ENCODE measurements at places on chromosomes 1 and 21. TPM values are rescaled to one million over a fixed set of nuclear protein-coding genes. Genes with fewer than 3 reads are reported as not detected.

The CTSS gene
- total RNA-seq = 116 TPM

The TNFAIP8L2 gene
- total RNA-seq = not detected

The USH2A gene
- total RNA-seq = not detected

The ADGRB2 gene
- total RNA-seq = 0.16 TPM

The SYCP1 gene
- total RNA-seq = not detected

The HES3 gene
- total RNA-seq = not detected

The AVPR1B gene
- total RNA-seq = not detected

The SERPINC1 gene
- total RNA-seq = not detected

The LCE1A gene
- not detected for total RNA-seq

The MANEAL gene
- 1.6 TPM for total RNA-seq

The CASZ1 gene
- 4.0 TPM for total RNA-seq

The CD1B gene
- total RNA-seq = not detected

The FMO2 gene
- 0.32 TPM for total RNA-seq

The CLSTN1 gene
- 62.3 TPM for total RNA-seq

The PROK1 gene
- total RNA-seq = not detected

The KIAA0040 gene
- 13.4 TPM for total RNA-seq

The AMY1A gene
- total RNA-seq = not detected

The IL20 gene
- not detected for total RNA-seq

The PGLYRP4 gene
- total RNA-seq = not detected

The PCP4 gene
- total RNA-seq = not detected

The CAPN9 gene
- total RNA-seq = not detected

The HSD3B2 gene
- not detected for total RNA-seq

The CDC42SE1 gene
- 59.4 TPM for total RNA-seq

The KIAA1614 gene
- total RNA-seq = 3.8 TPM

The PGBD5 gene
- 0.25 TPM for total RNA-seq

The ATP1A2 gene
- total RNA-seq = not detected

The GREM2 gene
- not detected for total RNA-seq

The HIVEP3 gene
- total RNA-seq = 2.1 TPM

The ZNF669 gene
- 12.4 TPM for total RNA-seq

The CFAP74 gene
- not detected for total RNA-seq

The SOAT1 gene
- 20.1 TPM for total RNA-seq

The HUNK gene
- total RNA-seq = not detected

The ARHGEF10L gene
- 1.2 TPM for total RNA-seq

The FAM163A gene
- not detected for total RNA-seq

The GUCA2B gene
- not detected for total RNA-seq

The LRRC53 gene
- total RNA-seq = not detected

The C1orf87 gene
- not detected for total RNA-seq

The BACE2 gene
- 618 TPM for total RNA-seq

The MAEL gene
- total RNA-seq = not detected

The FLG2 gene
- not detected for total RNA-seq

The JMJD4 gene
- 15.7 TPM for total RNA-seq

The GBP5 gene
- total RNA-seq = 0.94 TPM

The MNDA gene
- total RNA-seq = not detected
